ENCODE measurements at places on chromosomes 13 and 19.

DNA sequence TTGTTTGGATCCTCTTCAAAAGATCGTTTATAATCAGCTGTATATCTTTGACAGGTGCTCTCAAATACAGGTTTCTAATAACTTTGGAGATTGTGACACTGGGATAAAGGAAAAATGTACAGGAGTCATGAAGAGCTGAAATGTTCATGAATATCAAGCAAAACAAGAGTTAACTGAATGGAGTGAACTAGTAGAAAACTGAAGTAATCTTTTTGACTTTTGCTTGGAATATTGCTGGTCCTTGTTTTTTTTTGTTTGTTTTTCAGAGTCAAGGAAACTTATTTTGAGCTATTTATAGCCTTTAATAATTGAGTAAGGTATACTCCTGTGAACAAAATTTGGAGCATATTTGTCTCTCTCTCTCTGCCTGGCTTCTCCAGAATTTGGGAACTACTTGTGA is 25.3 kb downstream of the MED4 start:
- DNase-seq: no peak

- DNase-seq: no peak
Observed at GRCh38 chr13:76586842-76587241, 299.4 kb downstream of the KCTD12 start.

GRCh38 chr13:110037925-110038573 is 251.7 kb upstream of the IRS2 start:
- DNase-seq: no peak

- DNase-seq: no peak
Observed at GRCh38 chr19:42105368-42105767, 26.9 kb downstream of the POU2F2 start.

DNA sequence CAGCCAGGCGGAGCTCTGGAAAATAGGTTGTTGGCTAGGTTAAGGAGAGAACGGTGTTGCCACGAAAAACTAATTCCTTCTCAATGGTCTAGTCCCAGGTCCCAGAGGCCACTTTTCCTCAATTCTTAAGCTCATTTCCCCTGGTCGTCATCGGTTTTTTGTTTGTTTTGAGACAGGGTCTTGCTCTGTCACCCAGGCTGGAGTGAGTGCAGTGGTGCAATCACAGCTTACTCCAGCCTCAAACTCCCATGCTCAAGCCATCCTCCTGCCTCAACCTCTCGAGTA is 1.2 kb downstream of the SF3A2 start:
- no peak for DNase-seq

DNA sequence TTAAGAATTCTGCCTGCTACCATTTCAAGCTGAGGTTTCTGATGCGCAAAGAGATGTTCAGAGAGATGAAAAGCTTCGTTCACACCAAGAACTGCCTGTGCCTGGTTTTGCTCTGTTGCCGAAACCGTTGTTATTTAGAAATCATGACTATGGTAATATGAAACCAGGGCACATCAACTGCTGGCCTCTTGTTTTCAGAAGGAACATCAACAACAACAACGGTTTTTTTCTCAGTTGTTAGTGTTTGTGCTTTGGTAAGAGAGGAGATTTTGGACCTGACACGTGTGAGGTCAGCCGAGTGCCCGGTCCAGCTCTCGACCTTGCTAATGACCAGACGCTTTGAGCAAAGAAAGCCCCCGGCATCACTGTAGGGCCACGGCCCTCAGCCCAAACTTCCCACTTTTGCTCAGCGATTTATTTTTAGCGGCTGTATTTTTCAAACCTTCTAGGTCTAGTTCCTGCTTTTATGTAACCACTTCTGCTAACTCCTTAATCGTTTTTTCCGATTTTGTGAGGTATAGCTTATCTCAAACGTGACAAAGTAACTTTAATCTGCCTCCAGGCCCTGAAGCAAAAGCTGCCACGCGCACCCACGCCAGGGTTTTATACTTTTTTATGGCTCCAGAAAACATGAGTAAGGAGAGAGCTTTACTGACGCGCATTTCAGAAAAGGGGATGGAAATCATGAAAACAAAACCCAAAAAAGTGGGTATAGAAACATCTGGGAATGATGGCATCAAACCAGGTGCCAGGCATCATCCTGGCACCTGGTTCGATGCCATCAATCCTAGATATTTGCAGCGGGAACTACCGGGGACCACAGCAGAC is 42.0 kb downstream of the KLF2 start:
- DNase-seq: peak; percentile 78

DNA sequence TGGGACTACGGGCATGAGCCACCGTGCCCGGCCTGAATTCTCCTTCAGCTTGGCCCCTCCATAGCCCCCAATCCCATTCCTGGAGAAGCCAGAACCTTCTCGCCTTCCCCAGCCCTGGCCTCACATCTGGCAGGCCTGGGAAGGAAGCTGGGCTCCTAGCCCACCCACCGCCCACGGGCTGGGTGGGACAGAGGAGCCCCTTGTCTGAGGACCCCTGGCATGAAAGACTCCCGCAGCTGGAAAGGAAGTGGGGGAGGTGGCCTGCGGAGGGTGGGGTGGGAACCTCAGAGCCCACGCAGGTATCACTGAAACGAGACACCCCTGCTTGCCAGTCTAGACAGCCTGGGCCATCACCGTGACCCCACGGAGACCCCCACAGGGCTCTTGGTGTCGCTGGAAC is 7.7 kb upstream of the NANOS3 start:
- DNase-seq: no peak

DNA sequence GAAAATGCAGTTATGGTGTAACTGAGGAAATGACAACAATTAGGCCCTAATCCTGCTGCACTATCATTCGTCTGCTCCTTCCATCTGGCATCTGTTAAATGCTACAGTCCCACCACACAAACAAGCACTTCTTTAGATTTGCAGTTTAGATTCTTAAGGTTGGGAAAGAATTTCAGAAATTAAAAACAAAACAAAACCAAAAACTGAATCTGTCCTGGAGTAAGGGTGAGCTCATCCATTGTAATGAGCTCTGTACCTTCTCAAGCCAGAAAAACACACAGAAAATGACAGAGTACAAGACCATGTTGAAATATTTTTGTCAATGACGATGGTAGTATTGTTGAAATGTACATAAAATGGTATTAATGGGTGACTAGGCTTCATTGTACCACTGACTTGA is 28.3 kb downstream of the SMAD9 start:
- no peak for DNase-seq

GRCh38 chr13:112172017-112172416 is 105.1 kb downstream of the SOX1 start:
- no peak for DNase-seq

DNA sequence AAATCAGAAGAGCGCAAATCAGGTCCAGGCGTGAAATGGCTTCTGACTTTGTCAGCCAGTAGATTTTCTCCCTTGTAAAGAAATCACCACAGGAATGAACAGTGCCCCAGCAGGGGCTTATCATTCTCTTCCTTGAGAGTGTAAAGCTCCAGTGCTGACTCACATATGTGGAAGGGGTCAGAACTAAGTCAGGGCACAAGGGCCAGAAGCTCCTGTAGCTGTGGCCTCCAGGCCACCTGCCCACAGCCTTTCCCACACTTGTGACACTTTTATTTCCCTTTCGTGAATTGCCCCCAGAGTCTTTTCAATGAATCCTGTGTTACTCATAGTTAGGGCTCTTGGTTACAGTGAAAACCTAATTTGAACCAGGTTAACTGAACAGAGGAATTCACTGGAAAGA is 99.6 kb downstream of the SUCLA2 start:
- no peak for DNase-seq

GRCh38 chr19:33679696-33680095 is 57.9 kb downstream of the CHST8 start:
- DNase-seq: no peak

GRCh38 chr19:39106194-39106593 is 19.4 kb upstream of the PAK4 start:
- no peak for DNase-seq

DNA sequence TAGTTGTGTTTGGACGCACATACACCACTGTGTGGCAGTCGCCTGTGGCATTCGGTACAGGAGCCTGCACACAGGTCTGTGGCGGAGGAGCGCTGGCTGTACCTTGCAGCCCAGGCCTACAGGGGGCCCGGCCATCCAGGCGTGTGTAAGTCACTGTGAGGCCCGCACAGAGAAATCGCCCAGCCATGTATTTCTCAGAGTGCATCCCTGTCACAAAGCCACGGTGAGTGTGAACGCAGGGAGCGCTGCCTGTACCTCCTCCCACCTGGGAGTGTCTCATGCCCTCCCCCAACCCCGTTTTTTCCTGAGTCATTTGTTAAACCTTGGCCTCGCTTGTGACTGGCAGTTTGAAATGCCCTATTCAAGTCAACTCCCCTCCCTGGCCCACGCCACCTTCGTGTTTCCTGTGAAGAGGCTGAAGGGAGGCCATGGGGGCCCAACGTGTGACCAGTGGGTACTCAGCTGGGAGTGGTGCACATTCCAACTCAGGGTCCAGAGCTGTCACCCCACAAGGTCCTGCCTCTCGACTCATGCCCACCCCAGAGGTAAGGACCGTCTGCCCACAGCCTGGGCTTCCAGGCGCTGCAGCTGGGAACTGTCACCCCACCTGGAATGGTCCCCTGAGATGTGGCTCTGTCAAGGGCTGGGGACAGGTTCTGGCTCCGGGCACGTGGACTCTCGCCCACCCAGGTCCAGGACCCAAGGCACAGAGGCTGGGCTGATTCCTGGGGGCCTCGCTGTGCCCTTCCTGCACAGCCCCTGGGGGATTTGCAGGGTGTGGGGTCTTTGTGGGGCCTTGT is 11.6 kb upstream of the RASA3 start:
- DNase-seq: peak; percentile 71

DNA sequence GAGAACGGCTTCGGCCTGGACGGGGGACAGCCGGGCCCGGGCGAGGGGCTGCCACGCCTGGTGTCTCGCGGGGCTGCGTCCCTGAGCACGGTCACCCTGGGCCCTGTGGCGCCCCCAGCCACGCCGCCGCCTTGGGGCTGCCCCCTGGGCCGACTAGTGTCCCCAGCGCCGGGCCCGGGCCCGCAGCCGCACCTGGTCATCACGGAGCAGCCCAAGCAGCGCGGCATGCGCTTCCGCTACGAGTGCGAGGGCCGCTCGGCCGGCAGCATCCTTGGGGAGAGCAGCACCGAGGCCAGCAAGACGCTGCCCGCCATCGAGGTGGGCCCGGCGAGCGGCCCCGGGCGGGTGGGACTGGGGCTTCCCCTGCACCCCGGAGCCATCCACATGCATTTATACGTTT is 10.7 kb downstream of the RELB start:
- no peak for DNase-seq

- DNase-seq: peak; percentile 86
Observed at GRCh38 chr19:55082020-55082851, 6.6 kb downstream of the EPS8L1 start.

GRCh38 chr19:35805526-35806102 is 7.0 kb downstream of the PRODH2 start:
- no peak for DNase-seq

GRCh38 chr13:52775511-52775910 is 35.9 kb upstream of the CNMD start:
- no peak for DNase-seq

DNA sequence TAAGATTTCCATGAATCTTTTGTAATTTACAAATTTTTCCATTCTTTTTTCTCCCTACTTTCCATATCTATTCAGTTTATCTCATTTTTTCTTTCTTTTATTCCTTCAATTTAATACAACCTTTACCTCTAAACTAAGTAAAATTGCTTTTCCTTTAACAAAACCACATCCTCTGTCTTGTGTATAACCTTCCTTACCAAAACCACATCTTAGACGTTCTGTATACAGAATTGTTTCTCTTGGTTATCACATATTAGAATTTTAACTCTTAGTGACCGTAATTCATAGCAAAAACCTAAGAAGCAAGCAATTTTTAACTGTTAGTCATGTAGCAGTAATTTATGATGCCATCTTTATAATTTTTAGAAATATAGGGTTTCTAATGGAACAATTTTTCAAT is 15.0 kb downstream of the PPP5C start:
- DNase-seq: no peak

- no peak for DNase-seq
Observed at GRCh38 chr19:16922949-16923348, 34.1 kb downstream of the F2RL3 start.

DNA sequence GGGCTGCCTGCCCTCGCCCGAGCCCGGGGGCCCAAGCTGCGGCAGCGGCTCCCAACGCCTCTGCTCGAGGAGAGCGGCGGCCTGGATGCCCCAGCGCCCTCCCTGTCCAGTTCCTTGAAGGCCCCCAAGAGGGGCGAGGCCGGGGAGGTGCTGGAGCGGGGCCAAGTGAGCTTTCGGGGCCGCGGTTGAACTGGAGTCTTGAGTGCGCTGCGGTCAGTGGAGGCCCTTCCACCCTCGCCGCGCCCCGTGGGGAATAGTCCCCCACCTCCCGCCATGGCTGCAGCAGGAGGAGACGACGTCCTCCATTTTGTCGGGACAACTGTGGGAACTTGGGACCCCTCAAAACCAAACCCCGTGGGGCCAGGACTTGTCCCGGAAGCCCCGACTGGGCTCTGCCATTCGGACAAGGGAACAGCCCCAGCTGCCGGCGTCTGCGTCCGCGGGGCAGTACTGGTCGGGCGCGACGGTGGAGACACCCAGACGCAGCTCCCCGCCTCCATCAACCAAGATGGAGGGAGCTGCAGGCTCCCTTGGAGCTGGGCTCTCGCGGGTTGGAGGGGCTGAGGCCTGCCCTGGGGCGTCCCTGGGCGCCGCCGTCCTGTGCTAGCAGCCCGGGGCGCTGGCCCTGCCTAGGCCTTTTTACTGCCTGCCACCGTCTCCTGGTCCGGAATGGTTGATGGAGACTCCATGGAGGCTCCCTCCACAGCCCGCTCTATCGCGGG is 736 bp upstream of the ZMYM5 start:
- peak; percentile 74 for DNase-seq

DNA sequence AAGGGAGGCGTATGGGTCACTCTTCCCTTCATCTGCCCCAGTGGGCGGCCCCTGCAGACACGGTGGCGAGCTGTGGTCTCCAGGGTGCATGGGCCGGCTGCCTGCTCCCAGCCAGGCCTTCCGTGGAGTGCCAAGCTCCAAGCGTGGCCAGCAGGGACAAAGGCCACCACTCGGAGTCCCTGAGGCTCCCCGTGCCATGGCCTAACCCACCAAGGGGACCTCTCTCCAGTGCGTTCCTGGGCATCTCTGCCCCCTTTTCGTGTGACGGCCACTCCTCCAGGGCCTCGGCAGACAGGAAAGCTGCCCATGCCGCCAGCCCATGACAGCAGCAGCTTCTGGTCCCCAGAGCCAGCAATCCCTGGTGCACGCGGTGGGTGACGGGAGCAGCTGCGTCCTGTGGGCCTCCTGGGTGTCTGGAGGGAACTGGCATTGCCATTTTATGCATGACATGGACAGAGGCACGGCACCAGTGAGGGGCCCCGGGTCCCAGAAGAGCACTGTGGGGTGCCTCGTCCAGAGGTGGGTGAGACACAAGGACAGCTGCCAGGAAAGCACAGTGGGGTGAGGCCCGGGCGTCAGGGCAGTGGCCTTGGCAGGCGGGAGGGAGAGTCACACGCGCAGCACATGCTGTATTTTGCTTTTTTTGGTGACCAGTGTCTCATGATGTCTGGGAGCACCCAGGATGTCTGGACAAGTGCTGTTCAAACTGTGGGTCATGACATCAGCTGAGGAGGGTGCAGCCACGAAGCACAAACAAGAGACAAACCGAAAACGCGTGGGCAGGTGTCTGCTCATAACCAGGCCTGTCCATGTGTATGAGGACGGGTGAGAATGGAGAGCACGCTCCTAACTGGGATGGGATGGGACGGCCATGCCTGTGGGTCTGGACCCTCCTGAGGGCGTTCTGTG is 32.3 kb downstream of the CEBPG start:
- no peak for DNase-seq

GRCh38 chr19:51714848-51715247 is 8.9 kb downstream of the HAS1 start:
- no peak for DNase-seq

GRCh38 chr19:45151320-45151719 is 9.5 kb downstream of the NKPD1 start:
- peak; percentile 20 for DNase-seq
